Retinal pigment epithelial cell (primary cell): ENCODE measurements at places on chromosomes 3 and 15.
A peak's percentile ranks its signal among the peaks of the same experiment; 100 is the strongest.

- no peak for DNase-seq
These were observed 175.2 kb downstream of the ALDH1A2 start for GRCh38 chr15:57890351-57890750.

DNA sequence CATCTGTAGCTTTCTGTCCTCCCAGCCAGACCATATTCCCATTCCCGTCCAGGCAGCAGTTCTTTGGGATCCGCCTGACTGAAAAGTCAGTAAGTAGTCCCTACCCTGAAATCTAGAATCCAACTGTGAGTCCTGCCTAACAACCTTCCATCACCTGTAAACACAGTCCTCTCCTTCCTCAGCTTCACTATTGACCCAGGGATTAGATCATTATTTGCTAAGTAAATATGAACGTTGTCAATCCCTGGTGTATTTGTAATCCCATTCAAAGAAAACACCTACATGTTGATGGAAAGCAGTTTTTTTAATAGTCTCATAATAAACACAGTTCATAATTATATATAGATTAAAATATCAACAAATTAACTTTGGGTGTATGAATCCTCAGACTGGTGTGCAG is 732 bp downstream of the SAXO2 start:
- no peak for DNase-seq

DNA sequence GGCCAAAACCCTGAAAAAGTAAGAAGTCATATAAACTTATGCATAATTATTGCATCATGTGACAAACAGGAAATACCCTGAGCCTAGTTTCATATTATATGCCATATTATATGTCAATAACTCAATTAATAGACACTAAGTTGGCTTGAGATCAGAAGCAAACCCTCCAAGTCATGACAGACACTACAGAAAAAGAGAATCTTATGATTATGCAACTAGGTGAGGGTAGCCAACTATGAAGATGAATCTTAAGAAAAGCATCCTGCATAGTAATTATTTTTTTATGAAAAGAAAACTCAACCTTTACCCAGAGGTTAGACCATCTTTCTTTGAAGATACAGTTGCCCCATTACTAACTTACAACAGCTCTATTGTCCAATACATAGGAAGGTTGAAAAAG is 192.4 kb upstream of the VEPH1 start:
- no peak for DNase-seq

- no peak for DNase-seq
These were observed 32.6 kb downstream of the PPCDC start for GRCh38 chr15:75056036-75056435.

GRCh38 chr15:71730277-71731144 is 79.8 kb upstream of the NR2E3 start:
- peak; percentile 39 for DNase-seq

GRCh38 chr15:27731776-27732175 is 367.3 kb downstream of the OCA2 start:
- DNase-seq: no peak

GRCh38 chr3:44883999-44884431 is 9.6 kb downstream of the TGM4 start:
- DNase-seq: peak; percentile 79

DNA sequence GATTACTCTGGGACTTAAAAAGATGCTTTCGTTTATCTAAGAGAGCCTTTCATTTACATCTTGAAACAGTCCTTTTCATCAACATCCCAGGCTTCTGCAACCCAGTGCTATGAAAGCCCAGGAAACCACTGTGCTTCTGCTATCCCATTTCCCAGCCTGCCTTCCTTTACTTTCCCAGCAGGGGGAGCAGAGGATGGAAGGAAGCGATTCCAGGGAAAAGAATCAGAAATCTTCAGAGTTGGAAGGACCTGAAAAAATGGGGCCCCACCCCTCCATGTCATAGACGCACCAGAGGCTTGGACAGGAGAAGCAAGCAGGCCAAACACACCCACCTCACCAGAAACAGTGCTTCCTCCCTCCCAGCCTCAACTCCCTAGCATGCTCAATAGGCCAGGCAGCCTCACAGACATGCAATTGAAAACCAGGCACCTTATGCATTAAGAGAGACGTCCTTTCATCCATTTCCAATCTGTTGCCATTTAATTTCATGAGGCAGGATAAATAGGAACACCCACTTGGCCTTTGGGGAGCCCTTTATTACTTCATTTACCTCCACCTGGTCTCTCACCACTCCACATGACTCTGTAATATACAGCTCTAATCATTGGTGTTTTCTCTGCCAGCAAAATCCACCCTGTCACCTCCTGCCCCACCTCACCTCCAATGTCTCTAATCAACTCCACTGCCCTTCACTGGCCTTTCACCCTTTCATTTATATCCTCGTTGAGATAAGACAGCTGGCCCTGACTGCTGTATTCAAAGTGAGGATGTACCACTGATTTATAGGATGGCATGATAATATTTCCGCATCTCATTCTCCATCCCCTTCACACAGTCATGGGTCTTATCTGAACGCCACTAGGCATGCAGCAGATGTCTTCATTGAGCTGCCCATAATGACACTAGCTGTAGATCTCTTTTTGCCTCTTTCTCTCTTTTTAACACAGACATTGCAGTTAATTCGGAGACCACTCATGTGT is 583.9 kb downstream of the NTRK3 start:
- no peak for DNase-seq

- no peak for DNase-seq
These were observed 119.0 kb upstream of the RASGRP1 start for GRCh38 chr15:38683382-38684242.

GRCh38 chr3:3447641-3448040 is 268.1 kb upstream of the CRBN start:
- DNase-seq: peak; percentile 9

DNA sequence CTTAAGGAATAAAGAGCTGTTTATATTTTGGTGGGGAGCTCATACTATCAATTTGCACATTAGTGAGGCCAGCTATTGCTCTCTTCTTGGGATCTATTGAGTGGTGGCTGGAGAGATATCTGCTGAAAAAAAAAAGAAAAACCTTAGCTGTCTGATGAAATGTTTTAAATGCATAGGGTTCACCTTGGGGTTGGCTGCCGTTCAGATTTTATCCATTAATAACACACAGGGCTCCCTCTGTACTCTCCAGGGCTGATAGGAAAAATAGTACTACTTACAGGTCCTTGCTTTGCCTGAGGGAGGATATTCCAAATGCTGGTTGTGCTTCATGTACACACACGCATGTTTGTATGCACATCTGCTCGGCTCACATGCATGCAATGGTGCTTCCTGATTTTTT is 803.7 kb downstream of the MCTP2 start:
- no peak for DNase-seq

DNA sequence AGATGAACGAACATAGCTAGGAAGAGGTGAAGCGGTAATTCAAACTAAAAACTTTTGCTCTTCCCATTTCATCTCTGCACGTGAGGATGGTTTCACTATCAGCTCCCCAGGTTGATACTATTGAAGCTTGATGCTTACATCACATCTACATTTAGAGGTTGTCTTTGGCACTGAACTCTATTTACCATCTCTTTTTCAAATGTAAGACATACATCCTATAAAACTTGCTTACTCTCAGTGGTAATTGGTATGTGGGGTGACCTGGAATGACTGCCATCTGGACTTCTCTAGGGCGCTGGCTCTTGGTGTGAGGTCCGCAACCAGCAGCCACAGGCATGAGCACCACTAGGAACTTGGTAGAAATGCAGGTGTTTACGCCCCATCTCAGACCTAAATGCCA is 118.1 kb downstream of the AKAP13 start:
- no peak for DNase-seq

DNA sequence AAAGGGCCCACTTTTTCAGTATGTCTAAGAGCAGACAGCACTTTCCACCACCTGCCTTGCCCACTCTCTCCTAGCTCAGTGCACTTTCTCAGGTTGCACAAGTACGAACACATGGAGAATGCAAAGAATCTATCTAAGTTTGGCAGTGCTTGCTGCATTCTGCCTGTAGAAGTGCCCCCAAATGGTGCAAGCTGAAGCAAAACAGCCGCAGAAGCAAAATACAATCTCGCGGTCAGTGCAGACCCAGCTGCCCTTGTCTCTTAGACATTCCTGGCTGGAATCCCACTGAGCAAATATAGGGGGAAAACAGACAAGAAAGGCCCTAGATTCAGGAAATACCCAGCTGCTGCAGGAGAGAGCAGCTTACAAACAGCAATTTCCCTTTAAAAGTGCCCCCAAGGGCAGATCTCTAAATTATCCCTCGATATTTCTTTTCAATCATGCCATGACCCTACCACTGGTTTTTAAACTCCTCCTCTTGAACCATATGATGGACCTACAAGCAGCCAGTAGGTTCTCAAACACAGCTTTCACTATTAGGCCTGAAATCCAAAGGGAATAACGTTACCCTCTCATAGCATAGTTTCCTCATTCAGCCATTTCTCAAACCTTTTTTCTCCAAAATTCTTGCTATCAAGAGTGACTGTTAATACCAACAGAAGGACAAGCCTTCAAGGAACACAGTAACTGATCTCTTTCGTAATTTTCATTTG is 67.0 kb downstream of the TNIK start:
- no peak for DNase-seq

GRCh38 chr3:50154476-50154839 is 666 bp upstream of the SEMA3F start:
- no peak for DNase-seq

DNA sequence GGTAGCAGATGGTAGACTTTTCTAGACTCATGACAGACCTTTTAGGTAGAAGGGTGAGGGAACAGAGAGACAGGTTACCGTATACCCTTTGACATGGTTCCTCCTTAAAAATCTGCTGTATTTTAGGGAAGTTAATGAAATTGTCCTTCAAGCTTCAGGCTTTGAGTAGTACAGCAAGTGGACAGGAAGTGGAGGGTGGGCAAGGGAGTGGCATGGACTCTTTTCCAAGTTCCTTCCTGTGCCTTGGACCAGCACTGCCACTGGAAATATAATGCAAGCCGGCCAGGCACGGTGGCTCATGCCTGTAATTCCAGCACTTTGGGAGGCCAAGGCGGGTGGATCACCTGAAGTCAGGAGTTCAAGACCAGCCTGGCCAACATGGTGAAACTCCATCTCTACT is 156.1 kb upstream of the LRRFIP2 start:
- no peak for DNase-seq

DNA sequence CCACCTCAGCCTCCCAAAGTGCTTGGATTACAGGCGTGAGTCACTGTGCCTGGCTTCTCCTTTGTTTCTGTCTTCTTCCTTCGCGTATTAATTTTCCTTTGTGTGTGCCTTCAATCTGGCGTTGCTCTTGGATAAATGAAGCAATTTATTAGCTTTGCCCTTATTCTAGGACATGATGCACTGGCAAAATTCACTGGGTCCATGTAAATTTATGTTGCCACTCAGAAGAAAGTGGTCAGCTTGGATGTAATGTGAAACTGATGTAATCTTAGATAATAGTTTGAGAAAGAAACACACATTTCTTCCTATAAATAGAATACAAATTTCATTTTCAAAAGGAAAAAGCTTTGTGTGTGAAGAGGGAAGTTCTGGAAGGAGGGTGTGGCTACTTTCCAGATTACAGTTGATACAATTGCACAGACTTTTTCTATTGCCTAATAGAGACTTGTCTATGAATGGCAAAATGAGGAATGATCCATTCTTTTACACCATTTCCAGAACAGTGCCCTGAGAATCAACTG is 23.3 kb upstream of the ATP1B3 start:
- DNase-seq: no peak

DNA sequence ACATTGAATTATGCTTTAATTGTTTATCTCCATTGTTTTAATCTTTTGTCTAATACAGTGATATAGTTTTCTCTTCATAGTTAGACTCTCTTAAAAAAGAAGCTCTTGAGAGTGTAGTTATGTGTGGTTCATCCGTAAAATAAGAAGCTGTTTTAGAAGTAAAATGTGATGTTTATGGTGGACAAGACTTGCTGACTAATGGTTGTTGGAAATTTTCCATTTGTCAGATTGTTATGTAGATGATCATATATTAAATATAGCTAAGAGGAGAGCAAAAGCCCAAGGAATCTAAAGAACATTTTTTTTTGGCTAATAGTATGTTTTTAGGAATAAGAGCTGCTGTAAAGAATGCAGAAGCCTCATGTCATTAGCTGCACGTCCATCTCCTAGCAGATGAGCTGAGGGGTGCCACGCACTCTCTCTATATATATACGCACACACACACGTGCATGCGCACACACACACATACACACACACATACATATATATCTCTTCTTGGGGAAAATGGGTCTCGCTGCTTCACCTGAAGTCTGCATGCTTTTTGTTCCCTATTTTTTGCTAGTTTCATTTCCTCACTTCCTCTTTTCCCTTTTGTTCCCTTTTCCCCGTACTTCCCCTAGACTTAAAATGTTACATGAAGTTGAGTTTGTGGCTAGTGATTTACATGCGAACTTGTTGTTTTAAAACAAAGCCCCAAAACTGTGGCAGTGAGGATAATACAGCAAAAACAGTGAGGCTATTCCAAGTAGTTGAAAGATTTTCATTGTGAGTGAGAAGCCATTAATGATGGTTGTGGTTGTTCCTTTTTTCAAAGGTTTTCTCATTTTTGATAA is 107.8 kb downstream of the MBNL1 start:
- no peak for DNase-seq

- no peak for DNase-seq
These were observed 56.0 kb upstream of the TASOR start for GRCh38 chr3:56739036-56739435.

DNA sequence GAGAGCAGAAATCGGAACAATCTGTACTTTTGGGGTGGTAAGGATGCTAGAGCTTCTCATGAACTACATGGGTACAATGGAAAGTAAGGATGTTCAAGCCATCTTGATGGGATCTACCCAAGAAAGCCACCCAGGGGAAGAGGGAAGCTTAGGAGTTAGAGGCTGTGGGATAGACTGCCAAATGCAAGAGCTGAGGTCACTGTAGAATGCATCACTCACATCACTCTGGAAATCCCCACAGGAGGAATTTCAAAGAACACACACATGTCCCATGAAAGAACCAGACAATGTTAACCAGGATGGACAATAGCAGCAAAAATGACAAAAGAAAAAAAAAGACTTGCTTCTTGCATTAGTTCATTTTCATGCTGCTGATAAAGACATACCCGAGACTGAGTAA is 32.8 kb upstream of the UBE2E2 start:
- no peak for DNase-seq

DNA sequence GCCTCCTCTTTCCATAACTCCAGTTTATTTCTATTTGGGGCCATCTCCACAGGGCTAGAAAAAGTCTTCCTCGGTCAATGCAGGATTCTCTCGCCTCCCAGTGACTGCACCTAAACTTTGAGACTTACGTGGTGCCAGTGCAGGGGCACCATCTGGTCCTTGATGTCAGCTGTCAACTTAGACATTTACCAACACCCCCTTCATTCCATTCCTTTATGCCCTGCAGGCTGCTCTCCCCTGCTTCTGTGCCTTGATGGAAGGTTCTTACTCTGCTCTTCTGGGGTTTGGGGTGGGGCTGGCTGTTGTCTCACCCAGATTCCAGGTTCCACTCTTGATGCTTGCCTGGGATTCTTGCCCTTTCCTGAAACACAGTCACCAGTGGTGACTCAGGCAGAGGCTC is 101.8 kb downstream of the ST8SIA2 start:
- no peak for DNase-seq

DNA sequence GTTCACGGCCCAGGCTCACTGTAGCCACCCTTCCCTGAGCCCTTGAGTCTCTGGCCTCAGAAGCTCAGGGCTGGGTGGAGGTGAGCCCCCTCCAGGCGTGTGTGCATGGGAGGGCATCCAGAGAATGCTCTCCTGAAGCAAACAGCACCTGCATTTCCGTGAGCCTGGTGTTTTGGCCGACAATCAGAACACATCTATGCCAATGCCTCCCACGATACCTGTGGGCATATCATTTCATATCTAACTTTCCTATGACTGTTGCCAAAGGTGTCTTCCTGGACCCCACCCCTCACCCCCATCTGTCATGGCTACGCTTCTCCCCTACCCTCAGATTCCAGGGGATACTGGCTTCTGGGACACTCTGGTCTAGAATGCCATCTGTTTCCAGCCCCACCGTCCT is 53.3 kb upstream of the RAB6B start:
- DNase-seq: no peak
